ENCODE measurements at places on chromosomes 3 and 15. TPM values are rescaled to one million over a fixed set of nuclear protein-coding genes. Genes with fewer than 3 reads are reported as not detected.
A peak's percentile ranks its signal among the peaks of the same experiment; 100 is the strongest.

FBXO40 gene
- not detected for total RNA-seq

GRCh38 chr3:190120269-190121060 lies at the start of gene P3H2:
Gene P3H2, minus strand, starts transcription at chr3:190120897. Its CDS starts 166 bp downstream, at chr3:190120731.
- DNase-seq, result peak; percentile 64

ABHD5 gene
- 99.9 TPM for total RNA-seq

DNA sequence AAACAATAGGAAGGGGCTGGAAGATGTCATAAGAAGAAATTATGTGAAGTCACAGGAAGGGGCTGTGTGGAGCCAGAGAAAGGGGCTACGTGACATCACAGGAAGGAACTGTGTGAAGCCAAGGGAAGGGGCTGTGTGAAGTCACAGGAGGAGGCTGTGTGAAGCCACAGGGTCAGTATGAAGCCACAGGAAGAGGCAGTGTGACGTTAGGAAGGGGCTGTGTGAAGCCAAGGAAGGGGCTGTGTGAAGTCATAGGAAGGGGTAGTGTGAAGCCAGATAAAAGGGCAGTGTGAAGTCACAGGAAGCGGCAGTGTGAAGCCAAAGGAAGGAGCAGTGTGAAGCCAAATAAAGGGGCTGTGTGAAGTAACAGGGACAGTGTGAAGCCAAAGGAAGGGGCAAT lies 32.5 kb downstream of the GASK1A start:
- no peak for DNase-seq

GRCh38 chr3:167863811-167864551 lies 128.5 kb downstream of the SERPINI1 start:
- DNase-seq, result no peak

NRG4 gene
- not detected for total RNA-seq

TPRG1 gene
- 65.9 TPM for total RNA-seq

DNA sequence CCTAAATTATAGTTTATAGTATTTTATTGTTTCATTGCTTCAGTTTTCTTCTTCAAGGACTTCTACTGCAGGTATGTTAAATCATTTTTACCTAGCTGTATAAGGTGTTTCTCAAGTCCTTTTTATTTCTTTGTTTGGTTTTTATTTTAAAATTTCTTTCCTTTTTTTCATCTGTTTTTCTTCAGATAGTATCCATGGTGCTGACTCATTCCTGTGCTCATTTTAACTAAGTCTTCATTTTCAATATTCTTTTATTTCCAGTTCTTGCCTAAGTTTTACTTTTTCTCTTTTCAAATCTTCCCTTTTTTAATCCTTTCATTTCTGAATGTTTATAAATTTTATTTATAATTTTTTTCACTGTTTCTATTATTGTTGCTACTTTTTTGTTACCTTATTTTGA lies 42.3 kb upstream of the STIMATE start:
- DNase-seq, result no peak

DNA sequence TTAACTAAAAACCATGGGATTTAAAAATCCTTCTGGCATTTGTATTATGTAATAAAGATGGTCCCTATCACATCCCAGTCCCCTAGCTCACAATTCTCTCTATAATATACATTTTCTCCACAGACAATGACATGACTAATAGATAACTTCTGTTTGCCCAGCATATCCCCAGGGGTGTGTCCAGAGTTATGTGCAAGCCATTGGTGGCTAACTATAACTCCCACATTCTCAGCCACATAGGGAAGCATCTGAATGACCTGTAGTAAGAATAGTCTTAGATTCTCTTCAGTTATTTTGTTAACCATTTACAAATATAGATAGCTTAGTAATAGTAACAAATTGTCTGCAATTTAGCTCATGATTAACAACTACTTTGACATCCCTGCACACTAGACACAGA lies 52.2 kb upstream of the RBSN start:
- no peak for DNase-seq

DNA sequence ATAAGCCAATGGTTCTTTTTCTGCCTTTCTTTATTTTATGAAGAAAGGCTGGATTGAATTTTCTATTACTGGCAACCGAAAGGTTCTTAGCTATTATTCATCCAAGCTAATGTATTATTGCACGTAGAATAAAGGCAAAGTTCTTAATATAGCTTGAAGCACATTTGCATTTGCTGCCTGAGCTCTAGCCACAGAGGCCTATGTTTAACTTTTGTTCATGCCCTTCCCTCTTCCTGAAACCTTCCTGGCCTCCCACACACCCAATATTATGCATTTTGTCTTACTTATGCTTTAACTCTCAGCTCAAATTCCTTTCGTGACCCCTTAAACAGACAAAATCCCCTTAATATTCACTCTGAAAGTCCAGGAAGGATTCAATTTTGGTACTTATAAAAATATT lies 71.0 kb upstream of the ZNF280D start:
- no peak for DNase-seq

DNA sequence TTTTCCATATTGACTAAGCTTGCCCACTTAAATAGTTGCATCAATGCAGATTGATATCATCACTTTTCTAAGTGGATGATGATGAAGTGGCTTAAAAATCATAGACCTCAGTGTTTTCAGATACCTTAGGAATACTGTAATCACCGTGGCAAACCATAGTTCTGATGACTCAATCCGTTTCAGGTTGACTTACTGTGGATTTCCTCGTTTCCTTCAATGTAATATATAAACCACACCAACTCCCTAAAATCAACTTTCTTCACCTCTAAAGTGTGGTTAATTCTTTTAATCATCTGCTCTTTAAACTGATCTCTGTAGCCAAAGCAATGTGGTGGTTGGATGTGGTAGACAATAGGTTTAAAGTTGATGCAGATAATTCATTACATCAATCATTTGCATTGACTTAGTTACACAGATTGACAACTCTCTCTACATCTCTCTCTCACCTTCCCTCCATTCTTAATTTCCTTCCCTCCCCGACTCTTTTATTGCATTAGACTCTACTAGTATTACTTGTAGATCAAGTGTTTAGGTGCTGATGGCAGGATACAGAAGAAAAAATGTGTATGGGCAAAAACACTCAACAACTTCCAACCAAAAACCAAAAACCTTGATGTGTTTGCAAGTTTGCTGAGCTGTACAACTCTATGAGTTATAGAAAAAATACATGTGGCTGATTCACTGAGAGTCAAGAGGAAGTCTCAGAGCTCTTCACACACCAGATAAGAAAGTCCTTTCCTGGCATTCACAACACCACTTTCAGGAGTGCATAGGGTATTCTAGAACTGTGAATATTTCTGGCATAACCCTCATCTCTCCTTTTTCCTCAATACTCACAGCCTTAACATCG lies 243.5 kb downstream of the NFKBIZ start:
- DNase-seq, result no peak

All from breast epithelium (tissue), 4 donors.